ENCODE measurements at places on chromosomes 6 and 20. TPM values are rescaled to one million over a fixed set of nuclear protein-coding genes. Genes with fewer than 3 reads are reported as not detected.

GRCh38 chr6:72825315-72825911 is 203.5 kb downstream of the KCNQ5 start:
- DNase-seq: no peak
- no peak overlapping the region for H3K27ac ChIP-seq
- H3K4me1 ChIP-seq: peaks cover 17% of the 10 kb centered on the region
- no peak overlapping the region for H3K4me3 ChIP-seq
- no peaks in the 10 kb centered on the region for H3K27me3 ChIP-seq

- H3K4me1 ChIP-seq: peaks cover 15% of the 10 kb centered on the region
- H3K27ac ChIP-seq: no peak overlapping the region
- DNase-seq: no peak
- no peak overlapping the region for H3K4me3 ChIP-seq
Measured at GRCh38 chr20:36856195-36856594, 19.7 kb upstream of the TLDC2 start.

DNA sequence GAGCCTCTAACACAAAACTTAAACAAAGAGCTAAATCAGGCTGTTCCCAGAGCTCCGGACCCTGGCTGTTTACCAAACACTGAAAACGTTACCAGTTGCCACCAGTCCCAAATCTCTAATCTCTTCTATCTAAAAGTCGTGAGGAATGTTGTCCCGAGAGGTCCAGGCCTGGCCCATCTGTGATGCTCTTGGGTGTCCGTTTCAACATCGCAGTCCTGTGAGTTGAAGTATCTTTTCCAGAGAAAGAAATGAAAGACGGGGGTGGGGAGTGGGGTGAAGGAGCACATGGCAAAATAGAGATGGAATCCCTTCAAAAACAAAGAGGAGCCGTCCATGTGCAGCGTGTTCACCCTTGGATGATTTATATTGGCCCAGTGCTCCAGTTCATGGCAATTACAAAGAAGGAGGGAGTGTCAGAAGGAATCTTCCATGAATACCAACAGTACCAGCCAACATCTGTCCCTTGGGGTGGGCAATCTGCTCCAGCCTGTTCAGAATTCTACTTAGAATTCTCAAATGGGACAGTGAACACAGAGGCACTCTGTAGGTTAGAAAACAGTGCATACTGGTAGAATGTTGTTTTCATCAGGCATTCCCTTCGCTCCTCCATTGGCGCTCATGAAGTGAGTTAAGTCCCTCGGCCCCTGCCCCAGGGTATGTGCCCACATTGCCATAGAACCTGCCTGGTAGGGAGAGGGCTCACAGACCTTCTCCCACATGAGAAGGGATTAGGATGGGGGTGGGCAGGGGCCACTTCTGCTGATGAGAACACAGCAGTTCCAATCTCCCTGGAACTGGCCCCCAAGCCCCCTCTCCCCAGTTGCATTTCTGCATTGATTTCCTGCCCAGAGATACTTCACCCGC is 112.1 kb downstream of the LY86 start:
- DNase-seq: no peak
- H3K27ac ChIP-seq: no peak overlapping the region
- no peak overlapping the region for H3K4me3 ChIP-seq
- H3K36me3 ChIP-seq: no peaks in the 10 kb centered on the region
- peaks cover 18% of the 10 kb centered on the region for H3K27me3 ChIP-seq

DNA sequence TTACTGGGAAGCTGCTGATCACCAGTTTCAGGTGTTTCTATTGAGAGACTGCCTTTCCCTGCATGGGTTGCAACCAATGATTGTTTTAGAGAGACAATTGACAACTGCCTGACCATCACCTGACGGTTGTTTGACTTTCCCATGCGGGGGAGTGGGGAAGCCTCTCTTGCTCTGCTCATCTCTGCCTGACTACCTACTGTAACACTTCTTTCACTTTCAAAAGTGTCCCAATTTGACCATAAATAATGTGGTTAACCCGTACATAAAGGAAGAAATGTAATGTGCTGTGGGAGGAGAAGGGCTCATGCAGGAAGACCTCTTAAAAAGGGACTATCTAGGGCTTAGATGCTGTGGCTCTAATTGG is 122.1 kb upstream of the PHACTR1 start:
- no peak overlapping the region for H3K4me3 ChIP-seq
- H3K36me3 ChIP-seq: no peaks in the 10 kb centered on the region
- peaks cover 12% of the 10 kb centered on the region for H3K27me3 ChIP-seq
- DNase-seq: no peak
- no peaks in the 10 kb centered on the region for H3K4me1 ChIP-seq
- H3K27ac ChIP-seq: no peak overlapping the region

GRCh38 chr6:158064725-158065251 is 83.1 kb downstream of the SYNJ2 start:
- H3K27me3 ChIP-seq: no peaks in the 10 kb centered on the region
- H3K27ac ChIP-seq: no peak overlapping the region
- peaks cover 21% of the 10 kb centered on the region for H3K4me1 ChIP-seq
- peaks cover 18% of the 10 kb centered on the region for H3K36me3 ChIP-seq
- no peak for DNase-seq

DNA sequence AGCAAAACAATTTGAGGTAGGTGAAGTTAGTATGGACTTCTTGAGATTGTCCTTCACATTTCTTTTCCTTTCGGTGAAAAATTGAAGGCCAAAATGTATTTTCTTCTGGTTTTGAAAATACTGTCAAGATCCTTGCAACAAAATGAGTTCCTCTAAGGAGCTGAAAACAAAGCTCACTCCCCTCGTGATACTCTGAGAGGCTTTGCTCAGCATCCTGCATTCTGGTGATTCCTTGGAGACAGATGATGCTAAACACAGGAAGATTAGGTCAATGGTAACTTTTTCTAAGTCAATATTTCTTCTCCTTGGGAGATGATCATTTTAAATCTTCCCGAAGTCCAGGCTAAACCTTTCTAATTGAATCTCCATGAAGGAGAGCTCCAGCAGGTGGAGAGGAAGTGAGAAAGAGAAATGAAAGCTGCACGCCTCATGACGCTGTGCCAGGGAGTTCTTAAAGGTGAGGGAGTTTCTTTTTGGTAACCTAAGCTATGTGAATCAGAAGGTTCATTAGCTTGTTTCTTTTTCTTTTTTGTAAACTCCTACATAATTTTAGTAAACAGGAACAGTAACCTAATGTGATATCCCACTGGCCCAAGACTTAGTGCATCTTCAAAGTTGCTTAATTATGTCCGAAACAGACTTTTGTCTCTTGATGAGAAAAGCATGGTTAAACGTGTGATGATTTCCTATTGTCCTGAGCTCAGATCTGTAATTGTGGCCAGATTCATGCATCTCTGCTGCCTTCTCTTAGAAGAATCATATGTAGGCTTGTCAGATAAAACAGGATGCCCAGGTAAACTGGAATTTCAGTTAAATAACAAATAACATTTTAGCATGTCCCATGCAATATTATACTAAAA is 15.0 kb downstream of the ESR1 start:
- H3K27me3 ChIP-seq: no peaks in the 10 kb centered on the region
- no peak overlapping the region for H3K27ac ChIP-seq
- H3K4me1 ChIP-seq: peaks cover 4% of the 10 kb centered on the region
- no peak for DNase-seq

GRCh38 chr6:22966691-22967422 is 397.5 kb downstream of the HDGFL1 start:
- H3K27ac ChIP-seq: no peak overlapping the region
- H3K27me3 ChIP-seq: no peaks in the 10 kb centered on the region
- H3K4me1 ChIP-seq: no peaks in the 10 kb centered on the region
- no peak overlapping the region for H3K4me3 ChIP-seq

- H3K27ac ChIP-seq: peak overlapping the region; percentile 94
- H3K4me3 ChIP-seq: peak overlapping the region; percentile 82
- DNase-seq: no peak
- H3K4me1 ChIP-seq: peaks cover 74% of the 10 kb centered on the region
- H3K36me3 ChIP-seq: peaks cover 46% of the 10 kb centered on the region
Measured at GRCh38 chr6:106525107-106525881, 104.0 kb downstream of the RTN4IP1 start.

- DNase-seq: peak; percentile 82
- peak overlapping the region; percentile 73 for H3K27ac ChIP-seq
- peaks cover 62% of the 10 kb centered on the region for H3K4me1 ChIP-seq
- peak overlapping the region; percentile 4 for H3K4me3 ChIP-seq
Measured at GRCh38 chr6:166419286-166419685, 36.5 kb upstream of the MPC1 start.

GRCh38 chr6:14889188-14889587 is 356.7 kb upstream of the JARID2 start:
- no peak overlapping the region for H3K27ac ChIP-seq
- H3K27me3 ChIP-seq: no peaks in the 10 kb centered on the region
- DNase-seq: no peak
- no peak overlapping the region for H3K4me3 ChIP-seq
- H3K4me1 ChIP-seq: peaks cover 4% of the 10 kb centered on the region

DNA sequence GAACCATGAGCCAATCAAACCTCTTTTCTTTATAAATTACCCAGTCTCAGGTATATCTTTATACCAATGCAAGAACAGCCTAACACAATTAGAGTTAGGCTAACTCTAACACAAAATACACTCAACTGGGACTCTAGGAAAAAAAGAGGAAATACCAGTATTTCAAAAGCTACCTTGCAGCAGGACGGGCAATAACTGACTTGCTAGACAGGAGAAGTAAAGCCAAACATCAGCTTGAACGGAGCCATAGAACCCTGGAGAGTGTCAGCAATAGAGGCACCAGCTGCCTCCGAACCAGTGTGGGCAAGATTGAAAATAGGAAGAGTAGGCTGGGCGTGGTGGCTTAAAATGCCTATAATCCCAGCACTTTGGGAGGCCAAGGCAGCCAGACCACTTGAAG is 162.0 kb upstream of the SOX4 start:
- peaks cover 9% of the 10 kb centered on the region for H3K27me3 ChIP-seq
- H3K4me1 ChIP-seq: no peaks in the 10 kb centered on the region
- H3K27ac ChIP-seq: no peak overlapping the region
- H3K36me3 ChIP-seq: no peaks in the 10 kb centered on the region

- H3K4me3 ChIP-seq: no peak overlapping the region
- peaks cover 72% of the 10 kb centered on the region for H3K4me1 ChIP-seq
- no peak for DNase-seq
- H3K27ac ChIP-seq: peak overlapping the region; percentile 42
- peaks cover 72% of the 10 kb centered on the region for H3K36me3 ChIP-seq
- no peaks in the 10 kb centered on the region for H3K27me3 ChIP-seq
Measured at GRCh38 chr6:157879873-157880254, 56.8 kb downstream of the SNX9 start.

GRCh38 chr20:25226433-25227316 is 21.2 kb upstream of the PYGB start:
- H3K4me1 ChIP-seq: peaks cover 6% of the 10 kb centered on the region
- DNase-seq: no peak
- H3K27me3 ChIP-seq: no peaks in the 10 kb centered on the region

- peaks cover 2% of the 10 kb centered on the region for H3K4me1 ChIP-seq
- no peaks in the 10 kb centered on the region for H3K36me3 ChIP-seq
- no peak overlapping the region for H3K4me3 ChIP-seq
- no peak overlapping the region for H3K27ac ChIP-seq
- no peak for DNase-seq
- peaks cover 2% of the 10 kb centered on the region for H3K27me3 ChIP-seq
Measured at GRCh38 chr6:31129130-31129529, 8.9 kb upstream of the CDSN start.

- H3K27ac ChIP-seq: no peak overlapping the region
- no peaks in the 10 kb centered on the region for H3K36me3 ChIP-seq
- peaks cover 6% of the 10 kb centered on the region for H3K4me1 ChIP-seq
Measured at GRCh38 chr6:44192428-44193041, 24.2 kb upstream of the MYMX start.

DNA sequence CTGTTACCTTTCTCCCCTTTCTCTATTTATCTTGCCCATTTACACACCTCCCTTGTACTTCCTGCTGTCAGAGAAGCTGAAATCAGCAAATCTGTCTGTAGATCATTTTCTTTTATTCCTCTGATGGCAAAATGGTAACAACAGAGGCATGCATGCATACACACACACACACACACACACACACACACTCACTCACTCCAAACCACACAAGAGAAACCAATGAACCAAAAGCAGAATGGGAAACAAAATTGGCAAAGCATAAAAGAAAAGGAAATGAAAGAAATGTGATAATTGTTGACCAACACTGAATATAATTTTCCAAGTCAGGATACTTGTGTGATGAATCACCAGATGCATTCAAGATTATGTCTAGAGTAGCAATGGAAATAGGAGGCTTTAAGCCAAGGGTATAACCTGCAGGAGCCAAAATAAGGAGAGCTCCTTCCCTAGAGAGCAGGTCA is 172.4 kb downstream of the PLCB4 start:
- H3K27ac ChIP-seq: no peak overlapping the region
- H3K4me3 ChIP-seq: no peak overlapping the region
- H3K36me3 ChIP-seq: no peaks in the 10 kb centered on the region

- H3K4me1 ChIP-seq: no peaks in the 10 kb centered on the region
- no peaks in the 10 kb centered on the region for H3K36me3 ChIP-seq
- H3K27ac ChIP-seq: no peak overlapping the region
Measured at GRCh38 chr6:158220786-158221442, 52.8 kb downstream of the GTF2H5 start.

Gene SOD2
- total RNA-seq: 108 TPM

Gene ERGIC3
- 109 TPM for total RNA-seq

Data from activated CD4-positive, alpha-beta memory T cell treated with anti-CD3 and anti-CD28 coated beads for 36 hours (primary cell).